GM23338 (cell line): ENCODE measurements at places on chromosomes 7 and 10. TPM values are rescaled to one million over a fixed set of nuclear protein-coding genes. Genes with fewer than 3 reads are reported as not detected.
A peak's percentile ranks its signal among the peaks of the same experiment; 100 is the strongest.

CYP17A1 gene
- not detected in 2 replicates for total RNA-seq

DNA sequence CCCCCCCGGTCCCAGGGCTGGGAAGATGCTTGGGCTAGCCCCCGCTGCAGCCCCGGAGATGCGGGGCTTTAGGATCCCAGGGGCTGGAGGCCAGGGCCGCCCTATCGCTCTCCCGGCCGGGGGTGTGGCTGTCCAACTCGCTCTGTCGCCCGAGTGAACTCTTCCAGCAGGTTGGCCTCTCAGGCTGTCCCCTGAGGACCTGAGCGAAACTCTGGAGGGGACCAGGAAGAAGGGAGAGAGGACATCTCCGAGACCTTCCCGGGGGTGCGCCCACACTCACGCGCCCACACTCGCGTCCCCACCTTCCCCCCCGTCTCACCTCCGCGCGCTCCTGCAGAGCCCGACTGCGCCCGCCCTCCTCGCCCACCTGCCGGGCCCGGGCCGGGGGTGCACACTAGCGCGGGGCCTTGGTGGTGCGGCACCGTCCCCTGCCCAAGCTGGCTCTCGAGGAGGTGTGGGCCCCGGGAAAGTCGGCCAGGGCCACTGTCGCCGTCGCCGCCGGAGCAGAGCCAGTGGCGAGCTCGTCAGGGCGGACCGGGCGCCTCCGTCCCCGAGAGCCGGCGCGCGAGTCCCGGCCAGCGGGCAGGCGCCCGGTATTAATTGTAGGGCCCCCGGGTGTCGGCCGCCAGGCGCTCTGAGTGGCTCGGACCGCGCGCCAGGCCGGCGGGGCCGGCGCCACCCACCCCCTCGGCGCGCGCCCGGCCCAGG lies 101.7 kb upstream of the SVIL start:
- DNase-seq, result peak; percentile 72

DNA sequence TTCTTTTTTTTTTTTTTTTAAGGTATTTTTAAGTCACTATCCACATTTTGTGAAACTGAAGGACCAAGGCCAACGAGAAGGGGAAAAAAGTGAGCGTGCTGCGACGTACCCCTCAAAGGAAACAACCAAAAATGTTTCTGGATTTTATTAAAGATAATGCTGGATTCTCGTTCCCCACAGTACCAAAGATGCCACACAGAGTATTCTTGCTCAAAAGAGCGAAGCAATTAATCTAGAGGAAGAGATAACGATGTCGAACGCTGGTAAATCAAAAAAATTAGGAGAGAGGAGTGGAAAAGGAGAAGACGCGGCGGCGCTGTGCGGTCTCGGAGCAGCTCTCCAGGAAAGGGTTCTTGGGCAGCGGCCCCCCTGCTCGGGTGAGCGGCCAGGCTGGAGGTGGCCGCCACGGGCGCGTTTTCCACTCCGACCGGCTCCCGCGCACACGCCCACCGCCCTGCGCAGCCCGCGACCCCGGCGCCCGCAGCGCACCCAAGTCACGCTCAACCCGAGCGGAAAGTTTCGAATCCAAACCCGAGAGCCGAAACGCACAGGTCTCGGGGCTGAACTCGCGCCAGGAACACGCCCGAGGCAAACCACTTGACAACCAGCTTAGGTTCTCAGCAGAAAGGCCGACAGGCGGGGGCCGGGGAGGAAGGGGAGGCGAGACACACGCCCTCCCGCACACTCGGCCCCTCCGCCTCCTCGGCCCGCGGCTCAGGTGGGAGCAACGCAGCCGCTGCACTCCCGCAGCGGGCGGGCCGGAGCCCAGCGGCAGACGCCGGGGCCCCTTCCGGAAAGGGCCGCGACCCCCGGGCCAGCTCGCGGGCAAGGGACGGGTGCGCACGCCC lies 989 bp downstream of the SRPK2 start:
- peak; percentile 65 for DNase-seq

PNLIPRP2 gene
- total RNA-seq, result not detected in 2 replicates

DNA sequence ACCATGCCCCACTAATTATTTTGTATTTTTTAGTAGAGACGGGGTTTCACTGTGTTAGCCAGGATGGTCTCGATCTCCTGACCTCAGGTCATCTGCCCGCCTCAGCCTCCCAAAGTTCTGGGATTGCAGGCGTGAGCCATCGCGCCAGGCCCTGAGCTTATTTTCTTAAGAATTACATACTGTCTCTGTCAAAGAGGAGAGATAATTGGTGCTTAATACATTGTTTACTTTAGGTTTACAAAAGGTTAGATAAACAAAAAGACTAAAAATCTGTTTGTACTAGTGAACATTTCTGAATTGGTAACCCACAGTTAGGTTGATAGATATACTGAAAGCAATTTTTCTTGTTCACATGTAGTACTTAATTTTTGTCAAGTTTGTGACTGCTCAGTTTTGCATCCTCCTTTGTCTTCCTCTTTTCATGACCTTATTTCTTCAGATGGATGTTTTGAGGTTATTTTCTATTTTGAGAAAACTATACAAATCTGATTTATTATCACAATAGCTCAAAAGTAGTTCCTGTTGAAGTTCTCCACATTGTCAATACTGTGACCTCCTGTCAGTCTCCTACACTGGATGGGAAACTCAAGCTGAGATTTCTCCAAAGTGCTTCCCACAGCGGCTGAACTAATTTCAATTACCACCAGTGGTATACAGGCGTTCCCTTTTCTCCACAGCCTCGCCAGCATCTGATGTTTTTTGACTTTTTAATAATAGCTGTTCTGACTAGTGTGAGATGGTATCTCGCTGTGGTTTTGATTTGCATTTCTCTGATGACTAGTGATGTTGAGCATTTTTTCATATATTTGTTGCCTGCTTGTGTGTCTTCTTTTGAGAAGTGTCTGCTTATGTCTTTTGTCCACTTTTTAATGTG lies 22.5 kb downstream of the HHEX start:
- DNase-seq, result no peak

MMRN2 gene
- total RNA-seq, result 1.0 and 2.4 TPM in 2 replicates

PON3 gene
- 1.6 and 2.5 TPM in 2 replicates for total RNA-seq

PTN gene
- total RNA-seq, result 18.5 and 20.1 TPM in 2 replicates

- DNase-seq, result peak; percentile 57
These were observed 487.2 kb downstream of the RPS24 start for GRCh38 chr10:78520737-78521430.

DNA sequence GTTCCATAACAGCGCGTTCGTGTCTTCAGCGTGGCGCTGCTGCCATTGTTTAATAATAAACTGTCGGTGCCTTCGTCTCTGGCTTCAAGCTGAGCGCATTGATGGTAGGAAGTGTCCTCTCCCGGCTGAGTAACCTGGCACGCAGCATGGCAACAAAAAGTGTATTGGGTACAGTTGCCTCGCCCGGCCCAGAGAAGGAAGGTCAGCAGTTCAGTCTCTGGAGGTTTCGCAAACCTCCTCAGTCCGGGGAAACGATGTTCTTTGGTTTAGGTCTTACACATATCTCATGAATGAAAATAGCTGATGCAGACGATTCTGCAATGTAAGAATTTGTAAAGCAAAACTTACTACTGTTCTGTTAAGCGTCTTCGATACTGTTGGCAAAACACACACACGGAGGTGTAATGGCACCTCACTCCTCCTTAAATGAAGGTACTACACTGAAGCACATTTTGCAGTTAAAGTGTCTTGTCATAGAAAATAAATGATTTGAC lies 739 bp upstream of the CCDC186 start:
- DNase-seq, result peak; percentile 45

GRCh38 chr7:2387897-2388636 lies 15.3 kb upstream of the CHST12 start:
- no peak for DNase-seq

DNA sequence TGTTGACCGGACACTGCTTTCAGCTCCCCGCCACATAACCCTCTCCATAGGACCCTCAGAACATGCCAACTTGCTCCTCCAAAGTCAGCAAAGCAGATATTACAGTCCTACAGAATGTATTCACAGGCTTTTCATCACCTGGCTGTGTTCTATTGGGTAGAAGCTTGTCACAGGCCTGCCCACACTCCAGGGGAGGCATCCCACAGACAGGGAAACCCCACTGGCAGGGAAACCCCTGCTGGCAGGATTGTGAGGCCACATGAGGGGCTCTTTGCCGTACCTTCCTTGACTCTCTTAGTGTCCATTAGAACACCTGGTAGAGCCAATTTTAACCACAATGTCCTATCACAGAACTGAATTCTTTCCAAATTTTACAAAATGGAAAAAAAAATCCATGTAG lies 344.2 kb upstream of the MGMT start:
- DNase-seq, result no peak

DNA sequence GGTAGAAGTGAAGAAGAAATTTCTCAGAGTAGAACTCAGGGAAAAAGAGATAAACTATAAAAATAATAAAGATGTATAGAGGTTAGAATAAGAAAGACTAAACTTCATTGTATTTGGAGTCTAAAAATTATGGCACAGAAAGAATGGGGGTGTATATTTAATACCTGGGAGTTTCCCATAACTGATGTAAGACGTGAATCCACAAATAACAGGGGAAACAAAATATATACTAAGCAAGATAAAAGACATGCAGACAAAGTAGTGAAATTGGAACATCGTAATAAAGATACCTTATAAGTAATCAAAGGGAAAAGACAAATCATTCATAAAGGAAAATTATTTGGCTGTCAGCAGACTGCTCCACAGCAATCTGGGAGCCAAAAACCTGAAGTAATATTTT lies 62.8 kb downstream of the HECTD2 start:
- no peak for DNase-seq

- DNase-seq, result no peak
These were observed 244.2 kb upstream of the YAE1 start for GRCh38 chr7:39321909-39322498.

GRCh38 chr10:16562891-16563290 lies 41.2 kb upstream of the C1QL3 start:
- DNase-seq, result no peak

DNA sequence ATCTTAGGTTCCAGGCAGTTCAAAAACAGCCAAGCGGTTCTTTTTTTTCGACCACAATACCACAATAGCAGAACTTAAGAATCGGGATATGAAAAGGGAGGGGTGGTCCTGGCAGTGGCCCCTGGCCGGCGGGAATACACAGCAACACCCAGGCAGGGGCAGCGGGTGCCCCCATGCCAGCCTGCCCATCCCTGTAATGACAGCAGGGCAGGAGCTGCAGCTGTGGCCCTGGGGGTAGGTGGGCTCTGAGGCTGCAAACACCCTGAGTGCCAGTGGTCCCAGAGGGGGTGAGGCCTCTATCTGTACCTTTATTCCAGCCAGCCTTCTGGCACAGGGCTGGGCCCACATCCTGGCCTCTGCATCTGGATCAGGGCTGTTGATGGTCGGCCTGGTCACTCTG lies 247.4 kb downstream of the SEMA3D start:
- DNase-seq, result no peak

DNA sequence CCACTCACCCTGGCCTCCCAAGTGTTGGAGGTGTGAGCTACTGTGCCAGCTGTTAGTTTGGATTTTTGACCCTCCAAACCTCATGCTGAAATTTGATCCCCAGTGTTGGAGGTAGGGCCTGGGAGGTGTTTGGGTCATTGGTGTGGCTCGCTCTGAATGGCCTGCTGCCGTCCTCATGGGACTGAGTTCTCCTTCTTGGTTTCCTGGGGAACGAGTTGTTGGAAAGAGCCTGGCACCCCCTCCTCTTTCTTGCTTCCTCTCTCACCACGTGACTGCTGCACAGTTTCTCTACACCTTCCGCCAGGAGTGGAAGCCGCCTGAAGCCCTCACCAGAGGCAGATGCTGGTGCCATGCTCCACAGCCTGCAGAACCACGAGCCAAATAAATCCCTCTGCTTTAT lies 253.5 kb downstream of the PHTF2 start:
- DNase-seq, result peak; percentile 92

GRCh38 chr7:143511593-143512047 lies 33.9 kb downstream of the TAS2R41 start:
- DNase-seq, result no peak

CYP2E1 gene
- total RNA-seq, result 0.74 and 2.2 TPM in 2 replicates

DNA sequence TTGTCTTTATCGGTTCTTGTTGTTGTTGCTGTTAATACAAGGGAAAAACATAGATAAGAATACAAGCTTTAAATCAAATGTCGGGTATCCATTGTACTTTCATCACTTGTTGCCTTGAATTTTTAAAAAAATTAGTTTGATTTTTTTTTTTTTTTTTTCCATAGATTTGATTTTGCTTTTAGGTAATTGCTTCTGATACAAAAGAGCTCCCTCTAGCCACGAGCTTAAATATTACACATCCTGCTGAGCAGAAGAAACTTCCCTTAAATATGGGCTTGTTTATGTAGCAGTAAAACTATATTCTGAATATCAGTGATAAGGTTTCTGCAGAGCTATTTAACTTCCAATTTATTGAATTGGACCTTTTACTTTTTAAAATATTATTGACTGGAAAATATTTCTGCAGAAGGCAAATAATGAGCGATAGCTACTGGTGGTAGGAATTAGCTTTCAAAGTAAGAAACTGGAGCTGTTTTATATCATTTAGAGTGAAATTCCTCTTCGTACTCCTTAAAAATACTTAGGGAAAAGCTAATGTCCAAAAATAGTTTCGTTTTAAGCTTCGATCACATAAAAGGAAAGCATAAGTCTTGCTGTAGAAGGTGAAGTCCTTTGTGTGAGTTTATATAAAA lies 216.9 kb downstream of the POLR1F start:
- DNase-seq, result peak; percentile 61

GRCh38 chr10:110568055-110568735 lies 700 bp downstream of the SMC3 start:
- peak; percentile 67 for DNase-seq

PPIF gene
- 42.4 and 43.6 TPM in 2 replicates for total RNA-seq

- DNase-seq, result no peak
These were observed 98.7 kb upstream of the DOCK1 start for GRCh38 chr10:126806498-126806897.

TRIM56 gene
- total RNA-seq, result 12.9 and 15.7 TPM in 2 replicates

CLRN3 gene
- not detected in 2 replicates for total RNA-seq

STK31 gene
- 0.31 and 0.43 TPM in 2 replicates for total RNA-seq

- peak; percentile 92 for DNase-seq
These were observed 76.1 kb upstream of the CPXM2 start for GRCh38 chr10:123967626-123968243.

GRCh38 chr7:102412548-102412947 lies 16.4 kb downstream of the PRKRIP1 start:
- DNase-seq, result peak; percentile 80

DNA sequence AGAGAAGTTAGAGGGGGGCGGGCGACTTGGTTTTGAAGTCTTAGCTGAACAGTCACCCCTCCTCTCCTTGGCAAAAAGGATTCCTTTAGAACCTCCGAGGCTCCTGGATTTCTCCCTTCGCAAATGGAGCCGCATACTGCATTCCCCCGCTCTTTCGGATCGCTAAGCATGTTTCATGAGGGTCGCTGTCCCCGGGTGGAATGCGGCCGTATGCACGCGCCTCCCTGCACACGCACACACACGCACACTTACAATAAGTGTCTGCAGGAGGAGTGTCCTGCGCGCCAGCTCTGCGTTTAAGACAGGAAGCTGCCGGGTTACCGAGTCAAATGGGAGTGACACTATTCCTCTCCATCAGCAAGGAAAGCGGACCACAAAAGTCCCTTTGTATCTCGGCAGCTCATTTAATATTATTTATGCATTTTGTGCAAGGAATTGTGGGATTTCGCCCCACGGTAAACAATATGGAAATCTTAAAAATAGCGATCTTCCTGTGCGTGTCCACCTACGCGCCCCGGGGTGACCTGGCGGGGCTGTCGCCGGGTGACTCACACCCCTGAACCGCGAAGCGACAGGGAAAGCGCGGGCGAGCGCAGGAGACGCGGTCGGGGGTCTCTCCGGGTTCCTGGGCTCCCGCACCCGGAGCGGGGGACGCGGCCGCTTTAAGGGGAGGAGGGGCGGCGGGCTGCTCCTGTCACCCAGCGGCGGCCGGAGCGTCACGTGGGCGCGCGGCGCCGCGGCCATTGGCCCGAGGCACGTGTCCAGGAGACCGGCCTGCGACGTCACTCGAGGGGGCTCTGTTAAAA lies 988 bp upstream of the EN2 start:
- peak; percentile 84 for DNase-seq
